Stimulated activated CD8-positive, alpha-beta memory T cell treated with anti-CD3 and anti-CD28 coated beads, Interleukin-2, amount 100 ng/mL, for 1 hour (primary cell): ENCODE measurements at places on chromosomes 7 and 10.

DNA sequence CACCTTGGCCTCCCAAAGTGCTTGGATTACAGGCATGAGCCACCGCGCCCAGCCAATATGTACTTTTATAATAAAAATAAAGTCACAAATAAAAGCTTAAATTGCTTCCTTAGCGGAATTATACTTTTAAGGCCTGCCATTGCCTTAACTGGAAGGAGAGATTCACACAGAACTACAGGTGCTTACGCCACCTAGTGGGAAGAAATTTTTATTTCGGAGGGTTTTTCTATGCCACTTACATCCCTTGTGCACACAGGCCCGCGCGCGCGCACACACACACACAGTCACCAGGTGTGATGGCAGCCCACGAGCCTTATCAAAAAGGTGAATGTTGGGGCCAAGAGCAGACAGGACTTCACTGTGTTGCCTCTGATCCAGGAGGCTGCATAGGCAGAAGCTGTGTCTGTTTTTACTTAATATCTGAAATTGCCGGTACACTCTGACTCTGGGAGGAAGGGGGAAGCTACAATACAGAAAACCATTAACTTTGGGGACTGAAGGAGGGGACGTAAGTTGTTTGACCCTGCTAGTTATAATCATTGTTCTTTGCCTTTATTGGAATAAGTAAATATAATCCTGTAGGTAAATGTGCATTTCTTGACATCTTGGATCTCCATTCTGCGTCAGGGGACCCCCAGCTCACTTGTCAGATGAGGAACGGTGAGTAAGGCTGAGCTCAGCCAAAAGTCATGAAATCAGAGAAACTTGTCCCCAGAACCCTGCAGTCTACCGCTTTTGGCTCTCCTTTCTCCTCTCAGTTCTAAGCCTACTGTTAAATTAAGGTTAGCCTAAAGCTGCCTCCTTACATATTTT lies 87.1 kb downstream of the SLC16A9 start:
- DNase-seq: no peak

DNA sequence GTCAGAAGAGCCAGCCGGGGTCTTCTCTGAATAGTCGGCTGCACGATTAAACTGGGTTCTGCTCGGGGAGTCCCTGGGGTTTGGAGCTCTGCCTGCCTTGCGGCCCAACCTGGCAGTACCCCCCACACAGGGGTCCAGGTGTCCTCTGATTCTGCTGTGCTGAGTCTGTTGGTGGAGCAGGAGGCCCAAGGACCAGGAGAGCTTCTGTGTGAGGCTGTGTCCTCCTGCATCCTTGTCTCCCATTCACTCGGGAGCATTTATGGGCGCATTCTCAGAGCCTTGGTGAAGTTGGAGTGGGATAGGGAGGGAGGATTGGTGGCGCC lies 14.2 kb downstream of the INPP5A start:
- DNase-seq: no peak

- DNase-seq: no peak
Measured at GRCh38 chr7:157886266-157886665, 549.5 kb downstream of the DNAJB6 start.

DNA sequence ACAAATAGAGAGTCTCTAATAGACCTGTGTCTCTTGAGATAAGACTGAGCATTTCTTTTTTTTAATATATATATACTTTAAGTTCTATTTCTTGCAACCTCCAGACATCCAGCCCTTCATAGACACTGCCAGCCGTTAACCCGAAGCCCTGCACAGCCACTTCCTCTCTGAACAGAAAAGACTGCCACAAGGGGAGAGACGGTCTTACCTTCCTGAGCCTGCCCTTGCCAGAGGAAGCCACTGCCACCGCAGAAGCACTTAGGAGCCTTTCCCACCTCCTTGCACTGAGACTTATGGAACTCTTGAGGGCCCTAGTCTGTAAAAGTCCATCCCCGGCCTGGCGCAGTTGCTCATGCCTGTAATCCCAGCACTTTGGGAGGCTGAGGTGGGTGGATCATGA lies 31.8 kb upstream of the PRSS1 start:
- DNase-seq: no peak

DNA sequence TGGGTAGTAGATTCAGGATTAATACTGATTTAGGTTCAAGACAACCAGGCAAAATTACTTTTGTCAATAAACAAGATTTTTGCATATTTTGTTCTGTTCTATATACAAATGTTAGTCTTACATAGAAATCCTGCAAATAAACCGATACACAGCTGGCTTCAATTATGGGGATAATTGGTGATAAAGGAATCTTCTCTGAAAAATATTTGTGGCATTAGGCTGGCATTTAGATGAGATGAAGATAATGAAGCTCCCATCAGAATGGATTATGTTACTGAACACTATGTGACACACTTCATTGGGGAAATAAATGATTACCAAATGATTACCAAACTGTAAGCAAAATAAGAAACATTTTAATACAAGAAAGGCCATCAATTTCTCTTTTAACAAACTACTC lies 65.8 kb downstream of the NT5C2 start:
- no peak for DNase-seq

GRCh38 chr10:77837248-77837924 lies 89.2 kb downstream of the DLG5 start:
- peak; percentile 25 for DNase-seq

DNA sequence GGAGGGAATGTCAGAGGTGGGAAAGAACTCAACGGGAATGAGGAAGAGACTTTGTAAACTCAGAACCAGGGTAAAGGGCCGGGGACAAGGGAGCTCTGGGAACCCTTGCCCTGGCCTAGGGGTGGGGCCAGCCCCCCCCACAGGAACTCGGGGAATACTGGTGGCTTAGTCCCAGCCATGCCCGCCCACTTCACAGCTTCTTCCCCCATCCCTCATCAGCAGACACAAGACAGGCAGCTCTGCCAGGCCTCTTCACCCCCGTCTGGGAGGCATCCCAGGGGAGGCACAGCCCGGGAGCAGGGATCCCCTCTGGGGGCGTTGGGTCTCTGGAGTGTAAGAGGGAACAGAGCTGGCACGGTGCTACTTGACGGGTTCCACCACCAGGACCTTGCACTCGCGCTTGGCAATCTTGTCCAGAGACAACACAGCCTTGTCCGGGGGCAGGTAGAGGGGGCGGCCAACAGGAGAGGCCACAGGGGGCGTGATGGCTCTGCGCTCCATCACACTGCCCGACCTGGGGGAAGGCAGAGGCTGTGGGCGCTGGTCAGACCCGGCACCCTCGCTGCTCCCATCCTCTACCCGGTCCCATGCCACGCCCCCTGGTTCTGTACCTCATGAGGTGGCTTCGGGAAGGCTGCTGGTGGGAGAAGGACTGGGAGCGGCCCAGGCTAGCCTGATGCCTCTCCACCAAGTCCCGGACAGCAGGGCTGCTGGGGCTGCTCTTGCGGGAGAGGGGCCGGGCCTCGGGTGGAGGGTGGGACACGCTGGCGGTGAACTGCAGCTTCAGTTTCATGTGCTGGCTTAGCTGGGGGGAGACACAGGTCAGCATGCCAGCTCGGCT lies 3.7 kb downstream of the TRAPPC14 start:
- no peak for DNase-seq

DNA sequence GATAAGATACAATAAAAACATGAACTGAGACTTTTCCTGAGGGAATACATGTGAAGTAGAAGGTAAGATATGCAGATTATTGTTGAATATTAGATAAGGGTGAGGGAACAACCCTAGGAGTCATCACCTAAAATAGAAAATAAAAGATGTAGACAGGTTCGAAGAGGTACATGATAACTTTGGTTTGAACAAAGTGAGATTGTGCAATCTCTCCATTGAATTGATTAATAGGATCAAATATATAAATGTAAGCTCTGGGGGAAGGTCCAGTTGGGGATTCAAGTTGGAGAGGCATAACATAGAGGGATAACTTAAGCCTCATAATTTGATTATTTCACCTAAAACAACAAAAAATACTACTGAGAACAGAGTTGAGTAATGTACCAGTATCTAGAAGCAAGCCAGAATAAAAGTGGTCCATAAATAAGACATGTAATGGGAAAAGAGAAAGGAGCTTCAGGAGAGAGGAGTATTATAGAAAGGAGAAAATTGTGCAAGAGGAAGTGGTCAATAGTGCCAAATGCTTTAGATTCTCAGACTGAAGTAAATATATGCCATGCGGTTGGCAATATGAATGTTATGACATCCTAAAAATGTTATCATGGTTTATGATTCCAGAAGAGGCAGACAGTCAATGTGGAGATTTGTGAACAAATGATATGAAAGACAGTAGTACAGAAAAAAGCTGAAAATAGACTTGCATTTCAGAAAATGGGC lies 282.3 kb upstream of the CHRM2 start:
- no peak for DNase-seq

DNA sequence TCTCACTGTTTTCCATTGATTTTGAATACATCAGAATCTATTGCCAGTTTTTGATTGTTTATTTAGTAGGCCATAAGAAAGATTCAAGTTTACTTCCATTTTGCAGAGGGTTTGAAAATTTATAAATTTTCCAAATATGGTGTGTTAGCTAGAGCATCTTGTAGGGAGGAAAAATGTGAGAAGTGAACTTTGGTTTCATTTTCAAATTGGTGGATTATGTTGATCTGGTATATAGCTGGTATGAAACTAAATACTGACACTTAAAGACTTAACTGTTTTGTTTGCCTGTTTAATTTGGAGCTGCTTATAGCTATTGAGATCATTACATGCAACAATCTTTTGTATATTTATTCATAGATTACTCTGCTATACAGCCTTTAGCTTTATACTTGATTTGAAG lies 108.1 kb downstream of the ADAM22 start:
- no peak for DNase-seq

DNA sequence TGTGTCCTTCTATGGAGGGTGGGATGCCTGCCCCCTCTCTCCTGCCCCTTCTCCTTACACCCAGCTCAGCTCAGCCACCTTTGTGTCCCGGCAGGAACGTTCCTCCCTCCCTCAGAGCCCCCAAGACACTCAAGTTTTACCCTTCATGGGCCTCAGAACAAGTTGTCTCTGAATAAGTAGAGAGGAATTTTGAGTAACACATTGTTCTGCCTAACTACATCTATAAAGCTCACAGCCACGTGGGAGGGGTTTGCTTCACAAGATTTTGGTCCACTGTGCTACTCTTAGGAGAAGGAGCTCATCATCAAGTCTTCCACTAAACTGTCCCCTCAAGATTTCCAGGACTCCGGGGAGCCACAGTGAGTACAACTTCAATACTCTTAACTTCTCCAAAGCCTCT lies 51.6 kb upstream of the ZNF32 start:
- DNase-seq: no peak

DNA sequence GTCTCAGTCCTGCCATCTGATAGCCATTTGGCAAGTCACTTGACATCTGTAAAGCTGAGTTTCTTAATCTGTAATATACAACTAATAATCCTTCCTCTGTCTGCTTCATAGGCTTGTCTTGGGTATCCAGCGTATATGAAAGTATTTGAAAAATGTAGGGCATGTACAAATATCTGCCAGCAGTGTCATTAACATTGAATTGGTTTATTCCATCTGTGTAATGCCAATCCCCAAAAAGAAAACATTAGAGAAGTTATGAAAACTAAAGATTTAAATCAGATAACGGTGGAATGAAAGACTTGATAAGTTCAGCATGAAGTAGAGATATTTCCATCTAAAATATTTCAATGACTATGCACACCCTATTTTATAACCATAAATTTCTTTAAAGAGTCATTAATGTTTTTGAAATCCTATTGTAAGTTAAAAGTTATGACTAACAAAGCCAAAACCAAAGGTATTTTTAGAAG lies 9.8 kb upstream of the RTKN2 start:
- no peak for DNase-seq

- DNase-seq: no peak
Measured at GRCh38 chr7:65946904-65947303, 35.1 kb downstream of the GUSB start.

DNA sequence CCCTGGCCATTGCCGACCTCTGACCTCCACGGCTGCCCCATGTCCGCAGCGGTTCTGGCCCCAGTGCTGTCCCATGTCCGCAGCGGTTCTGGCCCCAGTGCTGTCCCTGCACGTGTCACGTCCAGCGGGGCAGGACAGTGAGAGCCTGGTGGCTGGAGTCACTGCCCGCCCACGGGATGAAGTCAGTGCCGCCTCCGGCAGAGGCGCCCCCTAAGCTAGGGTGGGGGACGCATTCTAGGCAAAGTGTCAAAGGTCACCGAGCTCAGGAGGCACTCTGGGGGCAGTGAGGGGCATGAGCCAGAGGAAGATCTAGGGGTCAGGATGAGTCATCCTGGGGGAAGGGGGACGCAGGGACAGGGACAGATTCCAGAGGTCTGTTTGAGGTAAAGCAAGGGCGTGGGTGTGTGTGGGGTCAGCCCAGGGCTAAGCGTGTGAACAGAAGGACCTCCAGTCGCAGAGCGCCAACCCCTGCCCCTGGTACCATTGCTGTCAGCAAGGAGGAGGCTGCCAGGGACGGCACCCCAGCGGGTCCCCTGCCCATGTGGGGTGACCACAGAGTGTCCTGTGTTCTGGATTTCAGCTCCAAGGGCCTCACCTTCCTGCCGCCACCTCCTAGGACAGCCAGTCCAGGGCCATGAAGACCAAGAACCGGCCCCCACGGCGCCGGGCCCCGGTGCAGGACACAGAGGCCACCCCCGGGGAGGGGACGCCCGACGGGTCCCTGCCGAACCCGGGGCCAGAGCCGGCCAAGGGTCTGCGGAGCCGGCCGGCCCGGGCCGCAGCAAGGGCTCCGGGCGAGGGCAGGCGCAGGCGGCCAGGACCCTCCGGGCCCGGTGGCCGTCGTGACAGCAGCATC lies 665 bp downstream of the BHLHA15 start:
- DNase-seq: no peak

GRCh38 chr7:155738652-155739537 lies 73.4 kb downstream of the SHH start:
- peak; percentile 14 for DNase-seq

GRCh38 chr7:27153526-27153925 lies 1.1 kb upstream of the HOXA3 start:
- DNase-seq: no peak

DNA sequence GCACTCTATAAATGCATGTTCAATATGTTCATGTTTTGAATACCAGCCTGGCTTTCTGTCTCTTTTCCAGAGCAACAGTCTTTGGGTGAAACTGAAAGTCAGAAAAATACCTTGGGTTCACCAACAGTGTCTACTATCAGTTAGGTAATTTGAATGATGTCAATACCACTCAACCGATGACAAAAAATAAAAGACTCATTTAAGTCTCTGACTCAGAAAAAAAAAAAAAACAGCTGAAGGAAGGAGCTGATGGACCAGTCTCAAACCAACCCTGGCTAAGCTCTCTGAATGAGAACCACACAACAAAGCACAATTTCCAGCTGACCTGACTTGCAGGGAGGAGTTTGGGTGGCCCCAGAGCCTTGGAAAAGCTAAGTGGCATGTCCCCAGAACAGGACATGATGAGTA lies 42.5 kb downstream of the ABLIM1 start:
- DNase-seq: no peak
